ENCODE measurements at places on chromosomes 6 and 20.
A peak's percentile ranks its signal among the peaks of the same experiment; 100 is the strongest.

GRCh38 chr6:142746524-142746923 lies 198.5 kb downstream of the HIVEP2 start:
- no peak for DNase-seq

DNA sequence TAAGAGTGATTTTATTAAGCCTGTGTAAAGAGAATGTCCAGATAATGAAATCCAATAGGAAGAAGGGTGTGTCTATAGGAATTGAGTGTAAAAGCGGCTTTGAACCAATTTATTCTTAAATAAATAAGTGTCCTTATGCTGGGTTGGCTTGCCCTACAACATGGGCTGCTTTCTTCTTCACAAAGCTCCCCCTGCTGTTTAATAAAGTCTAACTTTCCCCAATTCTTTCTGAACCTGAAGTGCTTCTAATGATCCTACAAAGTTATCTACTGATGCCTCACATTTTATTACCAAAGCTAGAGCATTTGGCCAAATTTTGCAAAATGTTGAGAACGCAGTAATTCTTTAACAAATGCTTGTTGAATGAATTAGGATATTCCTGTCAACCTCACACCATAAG lies 36.3 kb upstream of the SIRT5 start:
- peak; percentile 48 for DNase-seq

DNA sequence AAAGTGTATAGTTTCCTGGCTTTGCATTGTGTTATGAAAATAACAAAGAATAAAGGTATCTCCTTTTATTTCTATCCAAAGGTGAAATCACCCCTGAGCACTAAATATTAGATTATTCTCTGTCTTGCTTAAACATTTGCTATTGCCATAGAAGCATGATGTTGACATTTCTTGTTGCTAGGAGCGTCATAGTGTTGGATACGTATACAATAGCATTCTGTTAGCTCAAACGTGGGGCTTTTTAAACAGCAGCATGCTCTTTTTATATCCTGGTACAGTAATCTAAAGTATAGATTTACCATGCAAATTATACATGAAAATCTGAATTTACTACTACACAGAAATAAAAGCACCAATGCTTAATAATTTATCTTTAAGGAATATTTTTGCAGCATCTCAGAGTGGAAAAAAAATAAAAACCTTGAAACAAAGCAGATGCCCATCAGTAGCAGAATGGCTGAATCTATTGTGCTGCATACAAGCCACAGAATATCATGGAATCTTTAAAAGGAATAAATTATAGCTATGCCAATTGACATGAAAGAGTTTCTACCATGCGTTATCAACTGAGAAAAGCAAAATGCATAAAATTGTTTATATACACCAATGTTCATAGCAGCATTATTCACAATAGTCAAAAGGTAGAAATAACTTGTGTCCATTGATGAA lies 9.6 kb upstream of the HSF2 start:
- no peak for DNase-seq

DNA sequence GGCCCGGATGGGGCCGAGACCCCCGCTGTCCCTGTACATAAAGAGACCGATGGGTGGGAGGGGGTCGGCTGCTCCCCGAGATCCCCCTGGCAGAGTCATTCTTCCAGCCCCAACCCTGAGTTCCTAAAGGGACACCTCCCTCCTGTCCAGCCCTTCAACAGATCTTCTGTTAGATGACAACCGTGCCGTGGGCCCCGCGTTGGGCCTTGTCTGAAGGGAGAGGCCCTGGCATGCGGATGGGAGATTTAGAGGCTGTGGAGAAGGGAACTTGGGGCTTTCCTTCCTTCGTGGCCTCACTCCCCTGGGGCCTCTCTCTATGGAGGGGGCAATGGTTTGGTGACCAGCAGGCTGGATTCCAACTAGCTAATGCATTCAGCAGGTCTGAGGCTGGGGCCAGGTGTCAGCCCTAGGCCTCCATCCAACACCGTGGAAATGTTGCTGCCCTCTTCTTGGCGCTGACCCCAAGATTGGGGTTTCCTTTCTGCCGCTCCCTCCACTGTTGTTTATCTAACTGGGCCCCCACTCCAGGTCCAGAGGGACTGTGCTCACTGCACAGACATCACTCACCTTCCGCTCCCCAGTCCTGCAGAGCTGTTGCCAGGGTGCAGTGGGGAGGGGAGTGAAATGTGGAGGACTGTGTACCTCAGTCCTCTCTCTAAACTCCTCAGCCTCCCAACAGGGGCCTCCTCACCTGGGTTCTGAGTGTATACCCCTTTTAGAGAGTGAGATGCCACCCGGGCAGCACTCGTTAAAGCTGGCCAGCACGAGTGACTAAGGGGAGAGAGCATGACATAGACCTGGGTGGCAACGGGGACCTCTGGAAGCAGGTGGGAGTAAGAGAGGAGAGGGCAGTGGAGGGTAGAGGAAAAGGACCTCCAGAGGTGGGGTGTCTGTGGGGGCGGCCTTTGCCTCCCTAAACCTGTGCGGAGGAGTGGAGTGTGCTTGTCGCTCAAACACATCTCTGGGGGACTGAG lies 6.7 kb downstream of the TMEM151B start:
- DNase-seq, result no peak

GRCh38 chr20:25238319-25239037 lies 9.4 kb upstream of the PYGB start:
- DNase-seq, result no peak

- DNase-seq, result no peak
Observed at GRCh38 chr6:165223101-165223500, 86.3 kb downstream of the C6orf118 start.

GRCh38 chr6:96907498-96907897 lies 9.8 kb upstream of the NDUFAF4 start:
- DNase-seq, result no peak

DNA sequence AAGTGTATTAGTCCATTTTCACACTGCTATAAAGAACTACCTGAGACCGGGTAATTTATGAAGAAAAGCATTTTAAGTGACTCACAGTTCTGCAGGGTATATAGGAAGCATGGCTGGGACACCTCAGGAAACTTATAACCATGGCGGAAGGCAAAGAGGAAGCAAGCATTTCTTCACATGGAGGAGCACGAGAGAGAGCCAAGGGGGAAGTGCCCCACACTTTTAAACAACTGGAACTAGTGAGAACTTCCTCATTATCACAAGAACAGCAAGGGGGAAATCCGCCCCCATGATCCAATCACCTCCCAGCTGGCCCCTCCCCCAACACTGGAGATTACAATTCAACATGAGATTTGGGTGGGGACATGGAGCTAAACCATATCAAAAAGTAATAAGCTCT lies 28.3 kb upstream of the B3GAT2 start:
- DNase-seq, result no peak

GRCh38 chr6:154430481-154430919 lies 73.9 kb upstream of the IPCEF1 start:
- no peak for DNase-seq

- DNase-seq, result no peak
Observed at GRCh38 chr6:147802459-147802858, 294.0 kb downstream of the SAMD5 start.

- DNase-seq, result no peak
Observed at GRCh38 chr20:56368351-56369134, 9.8 kb downstream of the FAM210B start.

- peak; percentile 22 for DNase-seq
Observed at GRCh38 chr6:13194852-13195251, 133.5 kb downstream of the TBC1D7 start.

DNA sequence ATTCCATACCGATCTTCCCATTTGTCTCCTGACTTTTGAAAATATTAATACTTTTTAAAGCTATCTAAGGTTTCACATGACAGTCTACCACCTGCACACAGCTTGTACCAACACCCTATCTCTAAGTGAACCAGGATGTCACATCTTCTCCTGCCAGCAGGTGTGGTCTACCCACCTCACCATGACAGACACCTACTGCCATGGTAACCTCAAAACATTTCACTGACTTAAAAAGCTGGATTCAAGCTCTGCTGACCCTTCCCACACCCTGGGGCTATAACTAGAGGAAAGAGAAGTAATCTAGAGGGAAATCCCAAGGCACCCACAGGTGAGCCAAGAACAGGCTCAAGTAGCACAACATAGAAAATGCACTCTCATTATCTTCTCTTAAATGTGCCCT lies 1.2 kb downstream of the SLC17A3 start:
- DNase-seq, result no peak

DNA sequence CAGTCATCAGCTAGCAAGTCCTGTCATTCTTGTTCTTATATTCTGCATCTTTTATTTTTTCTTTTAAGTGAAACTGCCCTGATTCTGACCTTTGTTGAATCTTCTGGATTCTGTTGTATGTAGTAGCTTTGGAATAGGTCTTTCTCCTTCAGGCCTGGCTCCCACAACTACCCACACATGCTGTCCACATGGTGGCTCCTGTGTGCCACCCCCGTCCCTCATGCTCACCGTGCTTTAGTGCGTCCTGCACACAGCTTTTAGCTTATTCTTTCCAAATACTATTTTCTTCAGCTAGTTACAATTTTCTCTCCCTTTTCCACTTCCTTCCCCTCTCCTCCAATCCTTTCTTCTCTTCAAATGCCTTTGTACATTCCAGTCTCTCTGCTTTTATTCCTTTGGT lies 61.8 kb downstream of the CTNNBL1 start:
- no peak for DNase-seq

- DNase-seq, result no peak
Observed at GRCh38 chr6:38676236-38676973, 26.5 kb downstream of the GLO1 start.

GRCh38 chr20:64050261-64051032 lies 1.0 kb upstream of the SOX18 start:
- no peak for DNase-seq

- peak; percentile 13 for DNase-seq
Observed at GRCh38 chr6:71473926-71474325, 185.3 kb downstream of the OGFRL1 start.

DNA sequence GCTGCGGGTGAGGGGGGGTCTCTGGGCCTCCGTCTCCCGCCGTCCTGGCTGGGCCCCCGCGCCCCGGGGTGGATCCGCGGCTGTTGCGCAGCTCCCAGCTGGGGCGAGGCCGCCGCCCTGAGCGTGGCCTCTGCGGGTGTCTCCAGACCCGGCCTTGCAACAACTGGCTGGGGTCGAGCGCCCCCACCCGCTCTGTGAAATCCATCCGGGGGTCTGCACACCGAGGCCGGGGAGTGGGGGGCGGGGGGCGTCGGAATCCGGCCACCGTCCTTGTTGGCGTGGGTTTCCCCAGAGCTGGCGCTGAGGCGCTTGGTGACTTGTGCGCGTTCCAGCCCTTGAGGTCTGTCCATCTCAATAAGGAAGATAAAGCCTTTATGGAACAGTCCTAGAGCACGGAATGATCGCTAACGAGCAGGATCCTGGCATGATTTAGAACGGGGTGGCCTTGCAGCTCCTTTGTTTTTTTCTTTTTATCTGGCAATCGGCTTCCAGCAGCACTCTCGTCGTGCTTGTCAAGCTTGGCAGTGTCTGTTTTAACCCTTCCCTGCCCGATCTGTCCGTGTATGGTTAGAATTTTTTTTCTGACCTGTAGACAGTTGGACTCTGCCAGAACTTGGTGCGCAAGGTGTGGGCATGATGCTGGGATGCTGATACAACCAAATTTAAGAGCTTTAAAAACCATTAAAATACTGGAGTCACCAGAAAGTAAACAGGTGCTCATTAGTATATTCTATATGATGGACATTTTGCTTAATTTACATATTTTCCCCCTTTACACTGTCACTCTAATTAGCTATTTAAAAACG lies 675 bp downstream of the DSTN start:
- DNase-seq, result peak; percentile 30

- no peak for DNase-seq
Observed at GRCh38 chr6:69232008-69232407, 564.8 kb downstream of the LMBRD1 start.

DNA sequence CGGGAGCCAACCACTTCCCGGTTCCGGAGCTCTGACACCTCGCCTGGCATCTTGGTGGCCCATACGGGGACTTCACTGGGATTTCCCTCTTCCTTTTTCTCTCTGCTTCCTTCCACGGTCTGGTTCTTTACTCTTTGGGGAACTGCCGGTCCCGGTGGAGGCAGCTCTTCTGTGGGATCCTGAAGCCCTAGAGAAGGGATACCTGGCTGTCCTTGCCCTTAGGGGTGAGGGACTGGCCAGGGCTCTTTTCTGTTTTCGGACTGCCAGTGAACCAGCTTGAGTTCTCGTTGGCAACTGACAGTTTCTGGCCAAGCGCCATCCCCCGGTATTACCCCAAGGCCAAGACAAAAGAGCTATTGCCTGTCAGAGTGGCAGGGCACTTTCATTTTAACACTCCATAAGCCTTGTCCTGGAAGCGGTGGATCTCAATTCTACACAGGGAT lies 880 bp upstream of the CPXM1 start:
- DNase-seq, result no peak

DNA sequence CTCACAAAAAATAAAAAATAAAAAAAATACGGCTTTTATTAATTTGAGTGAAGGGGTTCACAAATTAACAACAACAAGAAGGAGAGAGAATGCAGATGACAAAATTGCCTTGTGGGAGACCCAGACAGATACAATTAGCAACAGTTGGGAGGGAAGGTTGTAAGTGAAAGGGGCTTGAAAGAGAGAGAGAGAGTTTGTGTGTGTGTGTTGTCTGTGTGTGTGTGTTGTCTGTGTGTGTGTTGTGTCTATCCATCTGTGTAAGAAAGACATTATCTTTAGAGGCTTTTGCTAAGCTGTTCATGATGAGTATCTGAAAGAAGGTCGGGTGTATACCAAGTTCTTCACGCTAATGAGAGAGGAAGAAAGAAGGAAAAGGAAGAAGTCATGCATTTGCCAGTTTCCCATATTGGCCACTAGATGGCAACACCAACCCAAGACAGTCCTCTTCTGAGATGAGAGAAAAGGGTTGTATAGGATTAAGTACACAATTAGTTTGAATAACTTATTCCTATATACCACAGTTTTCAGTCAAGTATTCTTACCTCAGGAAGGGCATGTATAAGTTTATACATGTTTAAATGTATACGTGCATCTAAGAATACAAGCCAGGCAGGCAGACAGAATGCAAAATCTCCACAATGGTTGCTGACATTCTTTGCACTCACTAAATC lies 63.7 kb upstream of the CD2AP start:
- DNase-seq, result no peak

- DNase-seq, result no peak
Observed at GRCh38 chr20:10660661-10661060, 13.1 kb downstream of the JAG1 start.

DNA sequence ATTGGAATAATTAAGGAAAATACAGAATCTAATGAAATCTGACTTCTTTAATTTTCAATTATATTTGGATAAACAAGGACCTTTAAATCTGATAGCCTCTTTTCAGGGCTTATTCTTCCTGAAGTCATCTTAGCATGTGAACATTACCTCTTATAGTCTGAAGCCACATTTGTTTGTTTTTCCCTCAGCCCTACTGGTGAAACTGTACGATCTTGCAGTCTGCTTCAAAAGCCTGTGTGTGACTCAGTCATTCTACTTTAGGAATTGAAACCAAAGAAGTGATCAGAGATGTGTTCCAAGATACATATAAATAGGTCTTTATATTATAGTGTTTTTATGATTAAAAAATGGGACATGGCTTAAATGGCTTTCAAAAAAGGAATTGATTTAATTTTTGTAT lies 67.5 kb downstream of the MACROD2 start:
- DNase-seq, result no peak

GRCh38 chr20:44253528-44253927 lies 6.4 kb downstream of the GDAP1L1 start:
- no peak for DNase-seq
